ENCODE measurements at places on chromosomes 2 and 18.
A peak's percentile ranks its signal among the peaks of the same experiment; 100 is the strongest.

GRCh38 chr2:189179570-189179950 lies at the start of gene COL5A2:
Gene COL5A2 (minus strand): TSS chr2:189179761. CDS start chr2:189179604, 157 bp downstream.
- DNase-seq: peak; percentile 90

DNA sequence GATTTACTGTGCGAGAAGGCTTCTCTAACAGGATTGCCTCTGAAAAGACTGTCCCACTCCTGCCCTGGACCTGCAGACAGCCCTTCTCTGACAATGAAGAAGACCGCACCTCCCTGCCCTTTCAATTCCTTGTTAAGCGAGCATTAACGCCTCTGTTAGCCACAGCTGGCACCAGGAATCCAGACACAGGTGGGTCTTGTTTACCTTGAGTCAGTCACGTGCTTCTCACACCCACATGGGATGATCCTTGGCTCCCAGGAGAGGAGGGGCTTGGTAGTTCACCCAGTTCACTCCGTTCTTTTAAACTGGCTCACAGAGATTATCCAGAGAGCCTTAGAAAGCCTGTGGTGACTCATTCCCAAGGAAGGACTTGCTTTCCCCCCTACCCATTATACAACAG lies 410.5 kb upstream of the MEIS1 start:
- no peak for DNase-seq

DNA sequence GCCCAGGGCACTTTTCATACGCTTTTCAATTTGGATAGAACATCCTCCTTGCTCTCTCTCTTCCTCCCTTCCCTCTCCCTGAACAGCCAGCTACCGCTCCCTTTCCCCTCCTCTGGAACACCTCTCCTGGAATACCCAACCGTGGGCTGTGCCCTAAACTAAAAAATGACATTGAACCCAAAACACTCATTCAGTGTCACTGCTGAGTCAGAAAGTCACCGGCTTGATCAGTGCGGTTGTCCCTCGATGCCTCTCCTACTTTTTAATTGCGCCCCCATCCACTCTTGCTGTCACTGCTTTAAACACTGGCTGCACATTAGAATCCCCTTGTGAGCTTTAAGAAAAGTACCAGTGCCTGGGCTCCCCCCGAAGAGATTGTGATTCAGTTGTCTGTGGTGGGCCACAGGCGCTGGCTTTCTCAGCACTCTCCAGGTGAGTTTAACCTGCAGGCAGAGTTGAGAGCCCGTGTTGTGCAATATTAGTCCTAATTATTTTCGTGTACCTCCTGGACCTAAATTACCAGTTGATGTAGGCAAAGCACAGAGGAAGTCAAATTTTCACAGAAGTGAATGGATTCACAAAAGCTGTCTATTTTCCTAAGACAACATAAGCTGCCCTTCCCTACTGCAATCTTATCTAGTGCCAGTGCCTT lies 302.0 kb downstream of the PRKCE start:
- DNase-seq: no peak

- DNase-seq: no peak
Observed at GRCh38 chr18:9735879-9736278, 27.8 kb downstream of the RAB31 start.

GRCh38 chr2:65727381-65727780 lies 295.0 kb upstream of the SPRED2 start:
- no peak for DNase-seq

- no peak for DNase-seq
Observed at GRCh38 chr2:25756536-25756935, 83.2 kb upstream of the DTNB start.

GRCh38 chr2:121803503-121803902 lies 48.1 kb downstream of the TSN start:
- DNase-seq: no peak

- DNase-seq: peak; percentile 3
Observed at GRCh38 chr2:58098254-58099095, 51.9 kb downstream of the VRK2 start.

GRCh38 chr2:26173776-26174482 lies 1.0 kb downstream of the GAREM2 start:
- DNase-seq: no peak

DNA sequence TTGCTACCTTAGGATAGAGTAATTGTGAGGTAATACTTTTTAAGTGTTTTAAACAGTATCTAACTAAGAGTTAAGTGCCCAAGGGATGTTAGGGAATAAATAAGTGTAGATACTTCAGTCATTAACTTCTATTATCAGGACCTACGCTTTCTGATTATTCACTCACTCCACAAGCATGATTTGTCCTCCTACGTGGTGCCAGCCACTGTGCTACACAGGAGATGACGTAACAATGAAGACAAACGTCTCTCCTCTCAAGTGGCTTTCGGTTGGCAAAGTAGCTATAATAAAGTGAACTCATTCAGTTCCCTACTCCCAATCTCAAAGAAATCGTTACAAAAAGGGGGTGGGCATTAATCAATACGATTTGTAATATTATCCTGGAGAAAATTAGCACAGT lies 100.9 kb upstream of the SETBP1 start:
- DNase-seq: no peak

DNA sequence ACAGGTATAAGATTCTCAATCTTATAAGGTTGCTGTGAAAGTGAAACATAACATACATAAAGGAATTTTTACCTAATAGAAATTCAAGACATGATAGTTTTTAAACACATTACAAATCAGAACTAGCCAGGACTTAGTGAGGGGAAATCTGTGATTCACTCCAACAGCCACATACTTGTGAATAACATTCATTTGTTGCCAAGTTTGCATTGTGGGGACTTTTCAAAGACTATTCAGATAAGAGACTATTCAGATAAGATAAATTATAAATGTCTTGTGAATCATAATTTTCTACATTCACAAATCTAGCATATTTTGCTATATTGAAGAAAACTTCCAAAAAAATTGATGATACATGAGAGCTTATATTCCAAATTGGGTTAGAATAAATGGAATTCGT lies 345.3 kb upstream of the CDH20 start:
- DNase-seq: no peak

DNA sequence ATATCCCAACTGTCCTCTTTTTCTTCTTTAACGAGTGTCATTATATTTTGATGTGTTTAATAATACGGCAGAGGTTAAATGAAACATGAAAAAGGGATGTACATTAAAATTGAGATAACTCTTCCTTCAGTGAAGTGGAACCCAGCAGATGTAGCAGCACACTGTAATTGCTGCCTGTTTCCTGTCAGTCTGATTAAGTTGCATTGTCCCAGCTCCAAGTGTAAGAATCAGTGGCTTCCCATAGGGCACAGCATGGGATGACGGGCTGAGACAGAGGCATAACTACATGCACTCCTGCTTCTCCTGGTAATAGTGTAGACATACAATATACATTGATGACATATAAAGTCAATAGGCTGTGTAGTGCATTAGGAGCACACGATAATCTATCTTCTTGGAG lies 175.8 kb upstream of the TCF4 start:
- DNase-seq: no peak

DNA sequence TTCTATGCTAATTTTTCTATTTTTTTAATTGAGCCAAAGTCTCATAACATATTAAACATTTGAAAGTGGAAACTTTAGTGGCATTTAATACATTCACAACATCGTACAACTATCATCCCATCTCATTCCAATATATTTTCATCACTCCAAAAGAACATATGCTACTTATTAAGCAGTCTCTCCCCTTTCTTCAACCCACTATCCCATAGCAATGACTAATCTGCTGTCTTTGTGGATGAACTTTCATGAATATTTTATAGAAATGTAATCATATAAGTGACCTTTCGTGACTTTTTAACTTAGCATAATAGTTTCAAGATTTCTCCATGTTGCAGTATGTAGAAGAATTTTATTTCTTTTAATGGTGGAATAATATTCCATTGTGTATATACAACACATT lies 90.3 kb downstream of the CCDC178 start:
- DNase-seq: no peak

GRCh38 chr2:211033765-211034164 lies 477.4 kb downstream of the CPS1 start:
- peak; percentile 2 for DNase-seq

DNA sequence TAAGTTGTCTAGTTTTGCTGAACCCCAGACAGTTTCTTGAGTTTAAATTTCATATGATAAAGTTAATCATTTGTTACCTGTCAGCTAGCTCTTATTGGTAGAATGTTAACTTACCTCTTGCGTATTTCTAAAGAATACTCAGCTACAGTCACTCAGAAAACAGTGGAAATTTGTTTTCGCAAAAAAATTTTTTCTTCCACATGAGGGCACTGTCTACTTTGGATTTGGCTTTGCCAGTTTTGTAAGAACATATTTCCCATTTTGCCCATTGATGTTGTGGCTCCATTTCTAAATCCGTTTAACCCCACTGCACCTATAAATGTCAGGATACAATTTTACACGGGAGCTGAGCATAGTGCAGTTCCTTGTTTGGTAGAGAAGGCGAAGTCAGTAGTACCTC lies 19.1 kb upstream of the GCFC2 start:
- no peak for DNase-seq

- peak; percentile 72 for DNase-seq
Observed at GRCh38 chr18:22841840-22842239, 91.3 kb upstream of the RBBP8 start.

- DNase-seq: peak; percentile 66
Observed at GRCh38 chr18:76457475-76457874, 37.6 kb downstream of the ZNF516 start.

- no peak for DNase-seq
Observed at GRCh38 chr18:72107647-72108383, 436.3 kb downstream of the CBLN2 start.

DNA sequence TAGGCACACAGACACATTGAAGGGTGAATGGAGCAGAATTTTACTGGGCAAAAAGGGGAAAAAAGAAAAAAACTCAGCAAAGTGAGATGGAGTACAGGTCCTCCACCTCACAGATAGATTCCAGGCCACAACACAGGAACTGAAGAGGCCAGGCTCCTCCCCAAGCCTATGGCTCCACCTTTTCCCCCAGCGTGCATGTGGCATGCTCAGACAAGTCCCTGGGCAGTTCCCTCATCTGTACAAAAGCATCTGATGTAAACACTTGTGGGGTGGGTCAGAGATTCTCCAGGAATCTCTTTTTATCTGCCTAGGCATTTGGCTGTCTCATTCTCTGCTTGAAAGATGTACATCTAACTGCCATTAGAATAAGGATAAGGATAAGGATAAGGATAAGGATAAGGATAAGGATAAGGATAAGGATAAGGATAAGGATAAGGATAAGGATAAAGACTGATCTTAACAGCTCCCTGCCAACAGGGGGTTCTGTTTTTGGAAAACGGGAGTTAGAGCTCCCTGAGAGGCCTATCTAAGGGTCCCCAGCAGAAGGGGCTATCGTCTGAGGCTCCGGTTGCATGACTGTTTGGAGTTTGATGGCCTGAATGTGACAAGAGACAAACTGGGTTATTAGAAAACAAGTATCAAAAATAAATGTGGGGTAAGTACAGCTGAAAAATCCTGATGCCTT lies 17.2 kb upstream of the ASXL3 start:
- no peak for DNase-seq

DNA sequence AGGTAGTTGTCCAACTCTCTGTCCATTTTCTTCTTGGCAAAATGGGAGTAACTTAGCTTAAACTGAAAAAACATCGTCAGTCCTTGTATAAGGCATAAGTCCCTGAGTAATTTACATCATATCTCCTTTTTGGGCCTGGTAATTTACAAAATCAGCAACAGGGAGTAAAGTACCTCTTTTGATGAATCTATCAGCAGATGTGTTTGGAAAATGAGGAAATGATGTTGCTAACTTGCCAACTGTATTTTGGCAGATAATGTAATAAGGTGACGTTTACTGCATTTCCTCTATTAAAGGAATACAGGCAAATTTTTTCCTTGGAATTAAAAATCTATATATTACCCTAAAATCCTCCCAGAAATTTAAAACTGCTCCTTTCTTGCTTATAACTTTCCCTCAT lies 29.2 kb downstream of the ANKRD44 start:
- DNase-seq: no peak

DNA sequence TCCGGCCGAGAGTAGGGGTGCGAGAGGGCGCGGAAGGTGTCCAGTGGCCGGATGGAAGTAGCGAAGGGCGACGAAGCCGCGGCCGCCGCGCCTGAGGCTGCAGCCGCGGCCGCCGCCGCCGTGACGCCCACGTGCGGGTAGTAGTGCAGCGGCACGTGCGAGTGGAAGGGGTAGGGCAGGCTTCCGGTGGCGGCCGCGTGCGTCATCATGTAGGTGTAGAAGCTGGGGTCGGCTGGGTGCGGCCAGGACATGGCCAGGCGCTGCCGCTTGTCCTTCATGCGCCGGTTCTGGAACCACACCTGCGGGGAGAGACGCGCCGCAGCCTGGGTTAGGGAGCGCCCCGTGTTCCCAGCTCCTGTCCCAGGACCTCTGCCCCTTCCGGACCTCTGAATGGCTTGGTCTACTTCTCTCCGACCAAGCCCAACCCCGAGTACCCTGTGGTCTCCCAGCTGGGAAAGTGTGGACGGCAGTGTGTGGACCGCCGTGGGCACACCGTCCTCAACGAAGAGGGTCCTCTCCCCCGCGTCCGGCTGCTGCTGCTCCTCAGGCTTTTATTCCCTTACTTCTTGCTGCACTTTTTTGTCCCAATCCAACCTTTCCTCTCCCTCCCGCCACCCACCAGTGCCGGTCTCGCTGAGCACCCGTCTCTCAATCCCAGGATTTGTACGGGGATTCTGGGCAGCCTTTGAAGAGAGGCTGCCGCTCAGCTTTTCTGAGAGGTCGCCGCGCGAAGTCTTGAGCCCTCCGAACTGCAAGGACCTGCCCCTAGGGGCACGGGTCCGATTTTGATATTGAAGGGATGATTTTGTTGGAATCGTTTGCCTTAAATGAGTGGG lies 3.0 kb downstream of the EVX2 start:
- no peak for DNase-seq

DNA sequence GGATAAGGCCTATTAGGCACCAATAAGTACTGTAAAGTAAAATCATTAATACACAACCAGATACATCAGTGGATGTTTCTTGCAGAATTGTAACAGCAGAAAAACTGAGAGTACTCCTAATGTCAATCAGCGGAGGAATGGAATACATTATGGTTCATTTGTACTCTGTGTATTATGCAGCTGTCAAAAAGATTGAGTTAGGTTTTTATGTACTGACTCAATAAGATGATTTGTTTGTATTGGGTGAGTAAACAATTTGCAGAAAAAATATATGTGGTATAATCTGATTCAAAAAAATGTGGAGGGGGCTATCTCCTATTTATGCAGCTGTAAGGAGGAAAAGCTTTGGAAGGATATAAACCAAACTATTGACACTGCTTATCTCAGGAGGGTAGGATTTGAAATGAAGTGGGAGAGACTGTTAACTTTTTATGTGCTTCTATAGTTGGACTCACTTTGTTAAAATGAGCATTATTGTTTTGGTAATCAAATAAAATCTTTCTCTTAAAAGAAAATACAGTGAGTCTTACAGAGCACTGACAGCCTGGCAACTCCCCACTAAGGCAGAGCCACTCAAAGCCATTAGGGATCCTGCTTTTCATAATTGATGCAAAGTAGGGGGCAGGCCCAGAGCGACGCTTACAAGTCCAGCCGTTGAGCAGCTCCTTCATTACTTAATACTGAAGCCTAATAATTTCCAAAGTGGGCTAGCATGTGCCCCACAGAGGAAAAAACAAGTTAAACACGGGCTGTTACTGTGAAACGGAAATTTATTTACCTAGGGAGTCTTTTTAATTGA lies 168.8 kb downstream of the PHLPP1 start:
- no peak for DNase-seq

- DNase-seq: no peak
Observed at GRCh38 chr2:23591111-23591510, 206.1 kb downstream of the KLHL29 start.
